ENCODE measurements at places on chromosomes 11 and 22. TPM values are rescaled to one million over a fixed set of nuclear protein-coding genes. Genes with fewer than 3 reads are reported as not detected.

GRCh38 chr11:132264616-132265015 is 894.2 kb downstream of the NTM start:
- DNase-seq: no peak

- DNase-seq: peak; percentile 34
These were observed 169.1 kb downstream of the NXPE2 start for GRCh38 chr11:114847306-114847975.

DNA sequence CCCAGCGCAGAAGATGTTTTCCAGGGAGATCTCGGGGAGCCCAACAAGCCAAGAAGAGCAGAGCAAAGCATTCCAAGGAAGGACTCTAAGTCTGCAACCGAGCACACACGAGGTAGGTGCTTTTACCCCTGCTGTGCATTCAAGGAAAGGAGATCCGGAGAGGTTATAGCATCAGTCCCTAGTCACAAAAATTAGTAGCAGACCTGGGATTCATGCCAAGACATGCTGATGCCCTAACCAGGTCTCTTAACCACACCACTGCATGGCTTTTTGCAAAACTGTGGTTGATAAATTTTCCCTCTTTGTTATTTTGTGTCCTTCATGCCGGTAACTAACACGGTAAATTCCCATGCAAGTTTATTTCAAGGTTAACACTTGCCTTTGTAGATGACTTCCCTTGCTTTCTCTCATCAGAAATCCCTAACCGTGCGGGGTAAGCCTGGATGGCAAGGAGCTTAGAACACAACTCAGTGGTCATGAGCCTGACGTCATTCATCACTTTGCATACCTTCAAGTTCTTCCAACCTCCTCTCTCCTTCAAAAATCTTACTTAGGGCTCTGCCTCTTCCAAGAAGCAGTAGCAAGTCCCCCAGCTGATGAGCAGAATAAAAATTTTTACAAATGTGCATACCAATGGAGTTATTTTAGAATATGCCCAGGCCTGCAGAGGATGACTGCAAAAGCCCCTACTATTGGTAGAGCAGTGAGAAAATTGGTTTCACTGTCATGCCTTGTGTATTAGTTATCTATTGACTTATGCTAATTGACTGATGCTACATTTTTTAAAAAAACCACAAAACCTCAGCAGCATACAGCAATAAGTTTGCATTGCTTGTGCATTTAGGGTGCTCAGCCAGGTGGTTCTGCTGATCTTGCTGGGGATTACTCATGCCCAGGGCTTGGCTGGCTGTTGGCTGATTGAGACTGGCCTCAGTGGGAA is 465.1 kb downstream of the MN1 start:
- no peak for DNase-seq

DNA sequence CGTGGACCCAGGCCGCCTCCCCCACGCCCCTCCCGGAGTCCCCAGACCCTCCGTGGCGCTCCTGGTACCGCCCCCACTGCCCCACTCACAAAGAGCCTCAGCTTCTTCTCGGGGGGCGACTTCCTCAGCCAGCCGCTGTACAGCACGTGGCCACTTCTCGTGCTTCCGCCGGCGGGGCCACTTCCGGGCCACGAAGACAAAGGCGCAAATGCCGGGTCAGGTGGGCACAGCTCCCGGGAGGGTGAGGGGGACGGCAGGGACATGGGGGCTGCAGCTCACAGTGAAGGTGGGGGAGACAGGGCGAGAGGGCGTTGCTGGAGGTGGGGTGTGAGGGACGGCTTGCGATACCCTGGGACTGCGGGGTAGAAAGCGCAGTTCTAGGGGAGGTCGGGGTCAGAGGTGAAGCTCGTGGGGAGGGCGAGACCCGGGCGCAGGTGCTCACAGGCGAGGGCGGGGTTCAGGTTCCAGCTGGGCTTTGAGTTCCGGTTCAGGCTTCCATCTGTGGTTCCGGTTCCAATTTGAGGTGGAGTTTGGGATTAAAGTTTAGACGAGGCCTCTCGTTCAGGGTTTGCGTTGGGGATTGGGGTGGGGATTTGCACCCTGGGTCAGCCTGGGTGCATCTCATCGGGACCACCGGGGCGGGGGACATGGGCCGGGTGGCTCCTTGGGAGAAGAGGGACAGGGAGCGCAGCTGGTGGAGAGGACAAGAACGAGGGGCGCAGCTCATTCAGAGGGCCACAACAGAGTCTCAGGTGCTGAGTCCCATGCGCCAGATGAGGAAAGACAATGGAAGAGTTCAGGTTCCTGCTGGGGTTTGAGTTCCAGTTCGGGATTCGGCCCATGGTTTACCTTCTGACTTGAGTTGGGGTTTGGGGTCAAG is at the start of gene GAB4:
TSS of gene GAB4 (minus strand) at position 371 of the 880 bp plus-strand sequence. CDS start at position 263, 108 bp downstream.
- no peak for DNase-seq

DNA sequence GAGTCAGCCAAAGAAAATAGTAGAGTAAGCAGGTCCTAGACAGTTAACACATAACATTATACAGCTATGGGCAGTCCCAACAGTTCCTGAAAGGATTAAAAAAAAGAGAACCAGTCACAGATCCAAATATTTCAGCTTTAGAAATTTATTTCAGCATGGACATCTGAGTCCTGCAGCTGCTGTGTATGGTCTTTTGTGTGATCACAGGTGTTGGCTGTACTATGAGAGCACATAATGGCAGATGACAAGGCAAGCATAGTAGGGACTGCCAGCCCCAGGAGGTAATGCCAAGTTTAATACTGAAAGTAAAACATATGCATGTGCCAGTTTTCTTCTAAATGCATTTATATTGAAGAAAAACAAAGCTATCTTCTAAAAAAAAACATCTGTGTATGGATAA is 158.1 kb downstream of the GRIA4 start:
- DNase-seq: no peak

CSNK2A3 gene
- polyA plus RNA-seq: 1.9 TPM

- DNase-seq: no peak
These were observed 679.6 kb downstream of the NTM start for GRCh38 chr11:132050049-132050448.

DNA sequence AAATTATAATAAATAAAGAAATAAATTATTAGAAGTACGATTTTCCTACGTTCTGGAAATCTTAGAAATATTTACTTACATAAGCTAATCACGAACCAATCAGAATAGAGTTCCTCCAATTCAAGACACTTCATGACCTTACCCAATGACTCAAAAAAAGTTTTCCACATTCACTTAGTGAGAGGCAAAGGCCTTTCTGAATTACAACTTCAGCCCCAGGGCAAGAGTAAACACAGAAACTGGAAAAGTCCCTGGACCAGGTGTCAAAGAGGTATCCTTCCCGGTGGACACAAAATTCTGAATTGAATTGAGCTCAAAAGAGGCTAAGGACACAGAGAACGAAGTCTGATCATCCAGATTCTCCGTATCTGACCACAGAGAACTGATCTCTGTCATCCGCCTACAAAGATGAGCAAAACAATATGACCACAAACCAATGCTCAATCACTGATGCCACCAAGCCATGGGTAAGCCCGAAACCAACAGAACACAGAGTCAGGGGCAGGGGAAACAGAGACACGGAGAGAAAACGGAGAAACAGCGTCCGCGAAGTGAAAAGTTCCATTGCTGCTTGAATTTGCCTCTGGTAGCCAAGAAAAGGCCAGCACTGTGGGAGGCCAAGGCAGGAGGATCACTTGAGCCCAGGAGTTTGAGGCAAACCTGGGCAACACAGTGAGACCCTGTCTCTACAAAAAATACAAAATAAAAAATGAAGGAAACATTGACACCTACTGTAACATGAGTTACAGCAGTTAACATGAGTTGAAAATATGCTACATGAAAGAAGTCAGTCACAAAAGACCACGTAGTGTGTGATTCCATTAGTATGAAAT is 6.8 kb downstream of the BID start:
- DNase-seq: no peak

CABP7 gene
- 0.15 TPM for polyA plus RNA-seq

DNA sequence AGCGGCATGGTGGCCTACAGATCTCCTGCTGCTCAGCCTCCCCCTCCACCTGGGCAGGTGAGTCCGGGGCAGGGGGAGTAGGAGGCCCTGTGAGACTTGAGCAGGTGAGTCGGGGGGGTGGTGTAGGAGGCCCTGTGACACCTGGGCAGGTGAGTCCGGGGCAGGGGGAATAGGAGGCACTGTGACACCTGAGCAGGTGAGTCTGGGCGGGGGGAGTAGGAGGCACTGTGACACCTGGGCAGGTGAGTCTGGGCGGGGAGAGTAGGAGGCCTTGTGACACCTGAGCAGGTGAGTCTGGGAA is 299.3 kb downstream of the BRD1 start:
- DNase-seq: no peak

DNA sequence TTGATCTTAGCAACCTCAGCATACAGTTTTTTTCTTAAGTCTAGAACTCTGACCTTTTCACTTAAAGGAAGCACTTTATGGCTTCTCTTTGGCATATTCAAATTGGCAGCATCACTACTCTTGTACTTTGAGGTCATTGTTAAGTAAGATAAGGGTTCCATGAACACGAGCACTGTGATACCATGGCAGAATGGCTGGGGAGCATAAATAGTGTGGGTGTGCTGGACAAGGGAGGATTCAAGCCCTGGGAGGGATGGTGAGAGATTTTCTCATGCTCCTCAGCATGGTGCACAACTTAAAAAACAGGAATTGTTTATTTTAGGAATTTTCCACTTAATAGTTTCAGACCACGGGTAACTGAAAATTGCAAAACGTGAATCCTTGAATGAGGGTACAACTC is 111.4 kb downstream of the ATXN10 start:
- DNase-seq: no peak

DNA sequence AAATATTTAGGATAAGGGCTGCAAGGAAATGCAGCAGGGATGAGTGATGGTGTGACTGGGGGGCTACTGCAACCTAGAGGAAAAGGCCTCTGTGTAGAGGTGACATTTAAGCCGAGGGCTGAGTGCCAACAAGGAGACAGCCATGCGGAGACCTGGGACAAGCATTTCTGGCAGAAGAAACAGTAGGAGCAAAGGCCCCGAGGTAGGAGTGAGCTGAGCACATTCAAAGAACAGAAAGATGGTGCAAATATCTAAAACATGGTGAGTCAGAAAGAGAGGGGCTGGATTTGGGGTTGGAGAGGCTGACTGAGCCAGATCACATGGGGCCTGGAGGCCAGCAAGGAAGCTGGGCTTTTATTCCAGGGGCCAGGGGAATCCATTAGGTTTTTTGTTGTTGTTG is 55.1 kb upstream of the INCENP start:
- DNase-seq: no peak

DLG2 gene
- polyA plus RNA-seq: 13.4 TPM

PAMR1 gene
- polyA plus RNA-seq: 4.3 TPM

TRIM51 gene
- polyA plus RNA-seq: not detected

DNA sequence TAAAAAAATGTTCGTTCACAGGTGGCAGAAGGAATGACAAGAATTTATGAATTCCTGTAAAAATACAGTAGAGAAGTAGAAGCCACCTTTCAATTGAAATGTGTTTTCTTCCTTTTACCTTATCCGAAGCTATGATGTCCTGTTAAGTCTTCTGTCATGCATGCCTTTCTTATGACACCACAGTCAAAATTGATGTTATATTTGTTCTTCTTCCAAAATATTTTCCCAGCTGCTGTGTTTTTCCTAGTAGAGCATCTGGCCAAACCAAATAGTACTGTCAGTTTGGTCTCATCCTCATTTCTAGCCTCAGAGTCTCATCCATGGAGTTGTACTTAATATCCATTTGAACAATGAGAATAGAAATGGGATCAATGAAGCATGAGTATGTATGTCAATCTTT is 206.1 kb downstream of the PGR start:
- DNase-seq: no peak

GRCh38 chr11:86230179-86230804 is 14.3 kb upstream of the EED start:
- DNase-seq: no peak

DNA sequence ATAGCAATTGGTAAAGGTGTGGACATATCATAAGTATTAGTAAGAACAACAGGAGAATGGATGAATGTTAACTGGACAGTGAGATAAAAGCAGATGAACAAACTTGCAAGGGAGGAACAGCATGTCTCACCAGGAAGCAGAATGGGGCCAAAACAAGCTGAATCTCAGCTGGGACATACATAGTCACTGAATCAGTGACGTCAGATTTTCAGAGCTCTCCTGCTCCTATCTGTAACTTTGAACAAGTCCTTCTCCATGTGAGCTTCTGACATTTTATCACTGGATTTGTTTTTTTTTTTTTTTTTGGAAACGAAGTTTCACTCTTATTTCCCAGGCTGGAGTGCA is 118.7 kb downstream of the BBOX1 start:
- DNase-seq: no peak

DNA sequence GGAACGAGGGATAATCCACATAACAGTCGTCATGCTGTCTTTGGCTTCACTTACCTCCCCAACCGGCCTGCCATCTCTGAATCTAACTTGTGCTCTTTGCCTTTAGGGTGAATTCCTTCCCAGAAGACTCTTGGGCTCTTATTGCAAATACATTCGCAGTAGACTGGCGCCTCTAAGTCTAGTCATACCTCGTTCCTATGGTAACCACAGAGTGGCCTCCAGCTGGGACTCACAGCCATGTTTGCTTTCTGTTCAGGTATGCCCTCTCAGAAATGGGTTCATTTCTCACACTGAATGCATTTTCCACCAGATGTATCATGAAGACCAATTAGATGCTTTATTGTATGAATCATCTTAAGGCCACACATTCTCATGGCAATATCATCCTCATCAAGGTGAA is 112.7 kb downstream of the FAR1 start:
- DNase-seq: no peak

DNA sequence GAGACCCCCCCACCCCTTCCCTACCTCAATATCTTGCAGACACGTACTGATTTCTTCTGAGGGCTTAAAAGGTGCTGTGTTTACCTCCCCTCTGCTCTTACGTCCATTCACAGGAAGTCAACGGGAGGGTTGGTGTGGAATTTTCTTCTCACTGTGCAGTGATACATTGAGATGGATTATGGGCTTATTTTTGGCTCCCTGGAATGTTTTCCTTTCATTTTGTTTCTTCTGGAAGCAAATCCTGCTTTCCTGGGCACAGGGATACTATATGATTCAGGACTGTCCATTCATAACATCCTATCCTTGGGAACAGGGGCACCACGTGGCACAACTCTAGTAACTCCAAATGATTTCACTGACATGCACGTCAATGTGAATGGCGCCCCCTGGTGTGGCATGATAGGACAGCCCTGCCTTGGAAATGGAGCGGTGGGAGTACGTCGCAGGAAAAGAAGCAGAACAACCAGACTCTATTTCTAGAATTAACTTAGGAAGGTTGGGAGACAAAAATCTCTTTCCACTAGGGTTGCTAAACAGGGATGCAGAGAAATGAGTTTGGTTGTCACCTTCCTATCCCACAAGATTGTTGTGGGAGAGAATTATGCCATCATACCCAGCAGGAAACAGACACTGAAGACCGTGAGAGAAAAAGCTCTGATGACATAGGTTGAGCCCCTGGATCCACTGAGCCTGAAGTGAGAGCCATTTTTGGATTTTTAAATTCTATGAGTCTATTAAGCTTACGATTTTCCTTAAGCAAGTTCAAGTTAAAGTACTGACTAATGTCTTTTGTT is 146.5 kb upstream of the RAG2 start:
- DNase-seq: peak; percentile 46
